ENCODE measurements at places on chromosomes 2 and 18.

DNA sequence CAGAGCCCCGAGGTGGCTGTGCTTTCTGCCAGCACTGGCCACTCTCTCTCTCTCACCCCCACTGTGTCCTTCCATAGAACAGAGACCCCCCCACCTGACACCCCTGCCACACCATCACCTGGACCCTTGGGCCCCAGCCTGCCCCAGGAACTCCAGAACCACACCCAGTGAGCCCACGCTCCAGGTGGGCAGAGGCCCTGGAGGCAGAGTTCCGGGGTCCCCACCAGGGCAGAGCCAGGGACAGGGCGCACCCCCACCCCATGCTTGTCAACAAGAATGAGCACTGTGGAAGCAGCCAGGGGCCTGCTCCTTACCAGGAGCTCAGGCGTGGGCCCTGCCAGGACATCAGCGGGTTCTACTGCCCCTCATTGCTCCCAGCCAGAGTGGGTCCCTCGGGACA, 14.6 kb downstream of the PASK start:
- DNase-seq, result no peak

- DNase-seq, result no peak
These were observed 464.2 kb upstream of the NRP2 start for GRCh38 chr2:205218056-205218455.

- DNase-seq, result peak; percentile 81
These were observed 32.0 kb upstream of the TMEM18 start for GRCh38 chr2:709138-709765.

GRCh38 chr2:173874003-173874893, 90.9 kb downstream of the SP3 start:
- no peak for DNase-seq

- peak; percentile 52 for DNase-seq
These were observed 59.8 kb upstream of the SLC8A1 start for GRCh38 chr2:40511661-40512213.

Measured in hindlimb muscle (tissue), 1 donor.